ENCODE measurements at places on chromosomes 4 and X. TPM values are rescaled to one million over a fixed set of nuclear protein-coding genes. Genes with fewer than 3 reads are reported as not detected.

Gene NKX6-1
- total RNA-seq = 0.49 TPM

Gene SNCA
- total RNA-seq = 3.9 TPM

Gene NUP62CL
- total RNA-seq = not detected

Gene SLC4A4
- 12.8 TPM for total RNA-seq

Gene BBS12
- total RNA-seq = 3.3 TPM

Gene CSAG2
- total RNA-seq = not detected

- H3K27ac ChIP-seq = peak overlapping the region; percentile 93
- H3K4me3 ChIP-seq = peak overlapping the region; percentile 58
- peaks cover 10% of the 10 kb centered on the region for H3K4me1 ChIP-seq
- H3K36me3 ChIP-seq = no peaks in the 10 kb centered on the region
- H3K27me3 ChIP-seq = no peaks in the 10 kb centered on the region
Measured at GRCh38 chrX:68912113-68912512, 83.3 kb downstream of the EFNB1 start.

GRCh38 chr4:25012655-25013054, 18.1 kb downstream of the LGI2 start:
- H3K27ac ChIP-seq = no peak overlapping the region
- DNase-seq = no peak
- peaks cover 22% of the 10 kb centered on the region for H3K27me3 ChIP-seq
- no peaks in the 10 kb centered on the region for H3K4me1 ChIP-seq

DNA sequence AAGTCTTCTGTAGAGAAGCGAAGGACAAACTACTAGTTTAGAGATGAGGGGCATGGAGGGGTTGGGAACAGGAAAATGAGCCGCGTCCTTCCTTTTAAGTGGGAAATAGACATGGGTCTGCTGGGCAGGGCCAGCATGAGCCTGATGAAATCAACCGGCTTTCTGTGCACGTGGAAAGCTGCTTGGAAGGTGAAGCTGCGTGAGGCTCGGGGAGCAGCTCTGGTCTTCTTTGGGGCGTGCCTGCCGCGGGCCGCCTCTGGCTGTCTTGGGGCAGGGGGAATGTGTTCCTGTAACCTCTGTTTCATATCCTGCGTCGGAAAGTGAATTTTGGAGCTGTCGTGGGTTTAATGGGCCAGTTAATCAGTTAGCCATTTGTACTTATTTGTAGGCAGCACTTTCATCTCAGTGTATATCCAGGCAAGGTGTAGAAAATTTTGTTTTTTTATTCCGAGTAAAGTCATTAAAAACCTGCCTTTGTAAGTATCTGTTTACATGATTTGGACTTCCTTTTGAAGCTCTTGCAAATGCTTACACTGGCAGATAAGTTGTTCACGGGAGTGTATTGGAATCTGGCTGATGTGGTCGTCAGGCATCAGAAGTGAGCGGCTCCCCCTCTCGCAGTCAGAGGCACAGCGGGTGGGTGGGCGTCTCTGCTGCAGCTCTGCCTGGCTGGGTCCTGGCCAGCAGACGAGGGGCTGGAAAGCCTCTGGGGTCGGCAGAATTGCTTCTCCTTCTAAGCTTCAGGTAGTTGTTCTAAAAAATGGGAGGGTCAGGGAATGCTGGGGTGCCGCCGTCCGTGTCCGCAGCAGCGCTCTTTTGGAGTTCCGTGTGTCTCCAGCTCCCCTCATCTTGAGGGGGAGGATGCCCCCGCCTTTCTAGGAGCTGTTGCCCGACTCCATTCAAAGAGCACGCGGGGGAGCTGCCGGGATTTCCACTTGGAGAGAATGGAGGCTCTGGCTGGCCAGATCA, 70.5 kb upstream of the HGFAC start:
- no peaks in the 10 kb centered on the region for H3K27me3 ChIP-seq
- DNase-seq = no peak
- H3K36me3 ChIP-seq = no peaks in the 10 kb centered on the region
- peaks cover 47% of the 10 kb centered on the region for H3K4me1 ChIP-seq

- DNase-seq = no peak
- peak overlapping the region; percentile 49 for H3K27ac ChIP-seq
- no peaks in the 10 kb centered on the region for H3K36me3 ChIP-seq
- no peaks in the 10 kb centered on the region for H3K4me1 ChIP-seq
Measured at GRCh38 chr4:40245550-40245949, 48.7 kb downstream of the RHOH start.

GRCh38 chrX:101347859-101348451, 587 bp downstream of the TIMM8A start:
- peak overlapping the region; percentile 75 for H3K27ac ChIP-seq
- no peak for DNase-seq
- H3K36me3 ChIP-seq = peaks cover 2% of the 10 kb centered on the region
- H3K4me3 ChIP-seq = peak overlapping the region; percentile 88
- H3K4me1 ChIP-seq = peaks cover 6% of the 10 kb centered on the region

DNA sequence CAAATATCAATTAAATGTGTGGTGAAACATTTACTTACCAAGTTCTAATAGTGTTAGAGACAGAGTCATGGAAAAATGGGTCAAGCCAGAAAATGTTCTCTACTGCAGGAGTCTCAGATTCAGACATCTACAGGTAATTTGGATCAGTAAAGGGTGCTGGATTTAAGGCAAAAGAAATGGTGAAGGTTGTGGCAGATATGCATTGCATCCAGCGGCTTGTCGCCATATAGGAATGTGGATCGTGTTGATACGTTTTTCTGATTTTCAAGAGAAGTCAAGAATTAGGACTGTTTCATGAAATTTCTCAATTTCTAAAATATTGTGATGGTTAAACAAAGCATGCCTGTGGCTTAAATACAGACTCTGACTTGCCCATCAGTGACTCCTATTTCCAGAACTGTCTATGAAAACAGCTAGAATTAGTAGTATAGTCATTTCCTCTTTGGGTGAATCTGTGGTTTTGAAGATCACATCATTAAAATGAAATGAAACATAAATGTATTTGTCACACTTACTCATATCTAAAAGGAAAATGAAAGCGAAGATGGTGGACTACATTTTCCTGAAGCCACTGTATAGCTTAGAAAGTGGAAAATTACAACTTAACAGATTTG, 110.1 kb upstream of the VEGFC start:
- H3K27ac ChIP-seq = peak overlapping the region; percentile 82
- H3K4me1 ChIP-seq = peaks cover 39% of the 10 kb centered on the region
- H3K4me3 ChIP-seq = peak overlapping the region; percentile 26

DNA sequence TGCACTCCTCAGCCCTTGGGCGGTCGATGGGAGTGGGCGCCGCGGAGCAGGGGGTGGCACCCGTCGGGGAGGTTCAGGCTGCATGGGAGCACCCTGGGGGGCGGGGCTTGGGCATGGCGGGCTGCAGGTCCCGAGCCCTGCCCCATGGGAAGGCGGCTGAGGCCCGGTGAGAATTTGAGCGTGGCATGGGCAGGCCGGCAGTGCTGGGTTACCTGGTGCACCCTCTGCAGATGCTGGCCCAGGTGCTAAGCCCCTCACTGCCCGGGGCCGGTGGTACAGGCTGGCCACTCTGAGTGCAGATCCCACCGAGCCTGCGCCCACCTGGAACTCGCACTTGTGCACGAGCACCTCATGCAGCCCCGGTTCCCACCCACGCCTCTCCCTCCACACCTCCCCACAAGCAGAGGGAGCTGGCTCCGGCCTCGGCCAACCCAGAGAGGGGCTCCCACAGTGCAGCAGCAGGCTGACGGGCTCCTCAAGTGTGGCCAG, 556.3 kb downstream of the GALNTL6 start:
- no peaks in the 10 kb centered on the region for H3K27me3 ChIP-seq
- H3K4me1 ChIP-seq = no peaks in the 10 kb centered on the region
- H3K27ac ChIP-seq = no peak overlapping the region
- no peak overlapping the region for H3K4me3 ChIP-seq

- H3K4me3 ChIP-seq = no peak overlapping the region
- peaks cover 5% of the 10 kb centered on the region for H3K4me1 ChIP-seq
- H3K36me3 ChIP-seq = peaks cover 3% of the 10 kb centered on the region
- no peaks in the 10 kb centered on the region for H3K27me3 ChIP-seq
Measured at GRCh38 chr4:154314248-154314647, 177.4 kb downstream of the DCHS2 start.

DNA sequence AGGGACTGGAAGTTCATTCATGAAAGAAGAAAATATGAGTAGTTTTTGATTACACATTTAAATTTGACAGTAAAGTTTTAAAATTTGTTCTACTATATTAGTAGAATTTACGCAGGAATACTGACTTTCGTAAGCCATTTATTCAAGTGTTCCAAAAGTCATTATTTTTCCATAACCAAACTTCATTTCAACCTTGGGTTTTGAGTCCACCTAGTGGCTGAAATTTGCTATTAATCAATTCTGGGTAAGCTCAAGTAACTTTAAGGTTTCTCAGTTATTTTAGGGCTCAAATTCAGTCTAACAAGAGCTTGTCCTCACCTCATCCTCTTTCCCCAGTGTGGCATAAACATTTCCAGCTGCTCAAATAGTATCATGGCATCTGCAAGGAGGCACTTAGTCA, 175.4 kb downstream of the SH3BGRL start:
- H3K27ac ChIP-seq = no peak overlapping the region
- no peaks in the 10 kb centered on the region for H3K4me1 ChIP-seq
- peaks cover 7% of the 10 kb centered on the region for H3K27me3 ChIP-seq
- no peak for DNase-seq
- H3K4me3 ChIP-seq = no peak overlapping the region

DNA sequence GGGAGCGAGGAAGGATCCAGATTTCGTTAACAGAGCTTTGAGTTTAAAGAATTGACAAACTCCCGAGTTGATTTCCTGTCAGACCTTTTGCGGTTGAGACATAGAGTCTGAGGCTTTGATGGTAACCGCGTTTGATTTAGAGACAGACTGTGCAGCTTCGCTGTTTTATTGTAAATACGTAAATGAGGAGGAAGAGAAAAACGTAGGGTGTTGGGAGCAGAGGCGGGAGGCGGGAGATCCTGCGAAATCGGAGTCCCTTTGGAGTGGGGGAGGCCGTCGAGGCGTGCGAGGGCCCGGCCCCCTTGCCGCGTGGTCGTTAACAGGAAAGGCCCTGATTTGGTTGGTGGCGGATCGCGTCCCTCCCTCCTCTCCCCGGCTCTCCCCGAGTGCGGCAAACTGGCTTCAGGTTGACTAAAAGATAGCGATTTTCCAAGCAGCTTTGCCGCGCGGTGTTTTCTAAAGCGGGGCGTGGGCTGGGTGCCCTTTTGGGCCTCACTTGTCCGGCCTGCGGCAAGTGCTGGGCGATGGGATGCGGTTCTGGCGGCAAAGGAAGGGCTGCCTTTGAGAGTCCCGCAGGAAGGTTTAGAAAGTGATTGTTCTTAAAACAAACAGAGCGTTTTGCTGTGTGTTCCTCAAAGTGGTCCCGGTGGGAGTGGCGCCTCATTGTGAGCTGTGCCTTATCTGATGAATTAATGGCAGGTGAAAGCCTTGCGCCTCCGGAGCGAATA, 857 bp downstream of the SCML1 start:
- H3K27ac ChIP-seq = peak overlapping the region; percentile 94
- H3K27me3 ChIP-seq = no peaks in the 10 kb centered on the region
- no peaks in the 10 kb centered on the region for H3K36me3 ChIP-seq
- H3K4me3 ChIP-seq = peak overlapping the region; percentile 79

DNA sequence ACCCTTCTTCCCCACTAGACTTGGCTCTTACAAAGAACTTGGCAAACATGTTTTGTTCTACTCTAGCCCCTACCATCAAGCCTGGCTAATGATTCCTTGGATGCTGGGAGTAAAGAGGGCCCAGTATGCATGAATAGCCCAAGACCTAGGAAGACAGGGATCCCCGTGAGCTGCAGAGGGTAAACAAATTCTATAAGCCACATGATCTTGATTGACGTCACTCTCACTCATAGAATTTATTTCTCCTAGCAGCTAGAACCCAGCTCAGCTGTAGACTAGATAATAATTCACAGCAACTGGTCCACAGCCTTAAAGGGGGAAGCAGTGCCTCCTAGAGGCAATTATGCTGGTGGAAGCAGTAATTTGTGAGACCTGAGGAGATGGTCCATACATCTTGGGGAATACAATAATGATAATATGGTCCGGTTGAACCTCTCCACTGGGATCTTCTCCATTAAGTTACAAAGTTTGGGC, 16.1 kb upstream of the USO1 start:
- no peak for DNase-seq
- no peaks in the 10 kb centered on the region for H3K27me3 ChIP-seq
- no peak overlapping the region for H3K27ac ChIP-seq
- peaks cover 3% of the 10 kb centered on the region for H3K36me3 ChIP-seq

- DNase-seq = no peak
- H3K27ac ChIP-seq = no peak overlapping the region
- peaks cover 8% of the 10 kb centered on the region for H3K4me1 ChIP-seq
- H3K36me3 ChIP-seq = peaks cover 12% of the 10 kb centered on the region
- no peaks in the 10 kb centered on the region for H3K27me3 ChIP-seq
Measured at GRCh38 chr4:1216869-1217294, 32.0 kb downstream of the CTBP1 start.

- DNase-seq = no peak
- peaks cover 2% of the 10 kb centered on the region for H3K36me3 ChIP-seq
- H3K27ac ChIP-seq = no peak overlapping the region
- no peak overlapping the region for H3K4me3 ChIP-seq
Measured at GRCh38 chrX:6732101-6732500, 197.2 kb upstream of the VCX3A start.
